ENCODE measurements at places on chromosomes 2 and 18.
A peak's percentile ranks its signal among the peaks of the same experiment; 100 is the strongest.

DNA sequence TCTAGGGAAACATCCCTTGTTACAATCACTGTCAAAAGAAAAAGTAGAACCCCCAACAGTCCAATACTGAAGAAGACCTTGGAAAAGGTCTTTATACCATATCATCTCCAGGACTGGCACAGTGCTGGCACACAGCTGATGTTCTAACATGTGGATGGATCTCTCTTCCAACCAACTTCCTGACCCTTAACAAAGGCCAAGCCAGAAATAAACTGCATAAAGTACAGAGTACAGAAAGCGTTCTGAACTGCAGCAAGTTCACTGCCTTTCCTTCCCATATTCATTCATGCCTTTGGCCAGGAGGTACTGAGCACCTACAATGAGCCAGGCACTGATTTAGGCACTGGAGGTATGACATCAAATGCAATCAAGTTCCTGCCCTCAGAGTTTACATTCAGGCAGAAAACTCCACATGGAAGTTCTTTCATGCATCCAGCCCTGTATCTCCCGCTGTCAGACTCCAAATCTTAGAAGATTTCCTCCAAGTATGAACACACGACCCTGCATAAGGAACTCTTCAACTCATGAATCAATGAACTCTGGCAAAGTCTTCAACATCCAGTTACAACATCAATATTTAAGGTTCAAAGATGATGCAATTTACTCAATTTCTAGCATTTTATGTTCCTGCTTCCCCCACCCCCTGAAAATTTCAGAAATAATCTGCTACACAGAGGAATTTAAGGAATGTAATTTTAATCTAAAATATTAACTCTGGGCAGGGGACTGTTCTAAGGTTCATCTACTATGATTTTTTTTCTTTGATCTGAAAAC, 33.8 kb downstream of the ACVR1 start:
- DNase-seq, result peak; percentile 25

GRCh38 chr2:65053199-65053598, 3.0 kb upstream of the CEP68 start:
- DNase-seq, result no peak

- no peak for DNase-seq
Measured at GRCh38 chr18:13281406-13281805, 62.8 kb downstream of the LDLRAD4 start.

GRCh38 chr18:10732990-10733389, 207.2 kb downstream of the NAPG start:
- no peak for DNase-seq

- DNase-seq, result peak; percentile 85
Measured at GRCh38 chr2:151029406-151030157, 232.1 kb downstream of the RBM43 start.

GRCh38 chr2:197878792-197879191, 74.4 kb downstream of the PLCL1 start:
- DNase-seq, result peak; percentile 63

DNA sequence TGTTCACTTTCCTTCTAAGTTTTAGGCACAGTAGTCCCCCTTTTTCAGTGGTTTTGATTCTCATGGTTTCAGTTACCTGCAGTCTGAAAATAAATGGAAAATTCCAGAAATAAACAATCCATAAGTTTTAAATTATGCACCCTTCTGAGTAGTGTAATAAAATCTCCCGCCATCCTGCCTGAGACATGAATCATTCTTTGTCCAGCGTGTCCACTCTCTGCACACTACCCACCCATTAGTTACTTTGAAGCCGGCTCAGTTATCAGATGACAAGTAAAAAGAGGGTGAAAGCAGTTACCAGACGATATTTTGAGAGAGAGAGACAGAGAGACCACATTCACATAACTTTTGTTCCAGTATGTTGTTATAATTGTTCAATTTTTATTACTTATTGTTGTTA, 400.5 kb downstream of the TMX3 start:
- peak; percentile 45 for DNase-seq

- no peak for DNase-seq
Measured at GRCh38 chr18:52278191-52278590, 61.8 kb upstream of the DCC start.

DNA sequence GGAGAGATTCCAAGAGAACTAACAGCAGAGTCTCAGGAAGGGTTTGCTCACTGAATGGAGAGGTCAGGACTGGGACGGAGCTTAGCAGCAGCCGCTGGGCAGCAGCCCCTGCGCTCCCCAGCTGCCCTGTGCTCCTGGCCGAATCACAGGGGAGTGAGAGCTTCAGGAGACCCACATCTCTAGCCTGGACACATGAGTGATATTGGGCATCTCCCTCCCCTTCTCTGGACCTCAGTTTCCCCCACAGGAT, 511 bp downstream of the MATN3 start:
- no peak for DNase-seq

- DNase-seq, result no peak
Measured at GRCh38 chr2:2828774-2829368, 497.8 kb upstream of the MYT1L start.

GRCh38 chr2:27828305-27828704, 56.8 kb downstream of the MRPL33 start:
- DNase-seq, result no peak

DNA sequence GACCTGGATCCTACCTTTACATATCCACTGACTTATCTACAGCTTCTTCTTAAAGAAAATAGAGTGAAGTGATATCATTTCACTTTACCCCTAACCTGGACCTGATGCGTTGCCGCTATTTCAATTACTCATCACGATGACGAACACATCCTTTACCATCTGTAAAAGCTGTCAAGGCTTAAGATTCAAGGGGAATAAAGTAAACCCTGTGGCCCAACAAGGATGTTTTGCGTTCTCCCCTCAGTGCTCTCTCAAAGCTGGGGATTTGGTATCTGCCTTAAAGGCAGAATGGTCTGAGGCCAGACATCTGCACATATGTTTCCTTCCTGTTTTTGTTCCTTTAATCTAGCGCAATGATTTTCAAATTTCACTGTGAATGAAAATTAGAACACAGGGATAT, 100.1 kb upstream of the KLF7 start:
- no peak for DNase-seq

DNA sequence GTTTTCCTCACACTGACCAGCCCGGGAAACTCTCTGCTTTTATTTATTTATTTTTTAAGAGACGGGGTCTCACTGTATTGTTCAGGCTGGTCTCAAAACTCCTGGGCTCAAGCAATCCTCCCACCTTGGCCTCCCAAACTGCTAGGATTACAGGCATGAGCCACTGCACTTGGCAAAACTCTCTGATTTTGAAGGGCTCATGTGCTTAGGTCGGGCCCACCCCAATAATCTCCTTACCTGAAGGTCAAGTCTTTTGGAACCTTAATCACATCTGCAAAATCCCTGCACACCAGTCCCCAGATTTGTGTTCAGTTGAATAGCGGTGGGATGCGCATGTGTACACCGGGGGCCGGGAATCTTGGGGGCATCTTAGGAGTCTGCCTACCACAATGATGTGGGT, 7.7 kb upstream of the ECEL1 start:
- no peak for DNase-seq

DNA sequence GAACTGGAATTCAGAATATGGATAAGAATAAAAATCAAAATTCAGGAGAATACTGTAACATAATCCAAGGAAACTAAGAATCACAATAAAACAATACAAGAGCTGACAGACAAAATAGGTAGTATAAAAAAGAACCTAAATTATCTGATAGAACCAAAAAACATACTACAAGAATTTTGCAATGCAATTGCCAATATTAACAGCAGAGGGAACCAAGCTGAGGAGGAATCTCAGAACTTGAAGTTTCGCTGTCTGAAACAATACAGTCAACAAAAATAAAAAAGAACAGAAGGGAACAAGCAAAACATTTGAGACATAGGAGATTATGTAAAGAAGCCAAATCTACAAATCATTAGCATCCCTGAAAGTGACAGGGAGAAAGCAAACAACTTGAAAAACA, 84.1 kb upstream of the GALNT13 start:
- DNase-seq, result no peak

Measured in fibroblast of skin of scalp (primary cell).